Mammary epithelial cell (primary cell): ENCODE measurements at places on chromosomes 3 and 15. TPM values are rescaled to one million over a fixed set of nuclear protein-coding genes. Genes with fewer than 3 reads are reported as not detected.
A peak's percentile ranks its signal among the peaks of the same experiment; 100 is the strongest.

GRCh38 chr15:75195122-75195765 is 6.4 kb upstream of the C15orf39 start:
- DNase-seq, result no peak

GRCh38 chr3:118791246-118791645 is 243.4 kb downstream of the IGSF11 start:
- no peak for DNase-seq

DNA sequence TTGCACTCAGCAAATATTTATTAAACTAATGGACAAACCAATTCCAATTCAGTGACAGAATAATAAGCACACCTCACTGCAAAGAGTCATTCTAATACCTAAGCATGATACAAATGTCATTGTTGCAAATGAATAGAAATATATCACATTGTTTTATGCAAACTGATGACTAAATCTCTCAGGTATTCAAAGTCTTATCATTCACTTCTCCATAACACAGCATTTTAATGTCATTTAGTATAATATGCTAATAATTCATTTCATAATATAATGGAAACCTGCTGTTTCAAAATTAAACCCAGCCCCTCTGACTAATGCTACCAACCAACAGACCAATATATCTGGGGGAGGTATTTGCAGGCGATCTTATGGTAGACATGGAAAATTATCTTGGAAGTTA is 71.8 kb downstream of the FGF7 start:
- DNase-seq, result no peak

GRCh38 chr3:9198899-9199335 is 50.5 kb downstream of the SRGAP3 start:
- no peak for DNase-seq

GRCh38 chr3:65342084-65342683 is 654.4 kb upstream of the ADAMTS9 start:
- DNase-seq, result peak; percentile 13

DNA sequence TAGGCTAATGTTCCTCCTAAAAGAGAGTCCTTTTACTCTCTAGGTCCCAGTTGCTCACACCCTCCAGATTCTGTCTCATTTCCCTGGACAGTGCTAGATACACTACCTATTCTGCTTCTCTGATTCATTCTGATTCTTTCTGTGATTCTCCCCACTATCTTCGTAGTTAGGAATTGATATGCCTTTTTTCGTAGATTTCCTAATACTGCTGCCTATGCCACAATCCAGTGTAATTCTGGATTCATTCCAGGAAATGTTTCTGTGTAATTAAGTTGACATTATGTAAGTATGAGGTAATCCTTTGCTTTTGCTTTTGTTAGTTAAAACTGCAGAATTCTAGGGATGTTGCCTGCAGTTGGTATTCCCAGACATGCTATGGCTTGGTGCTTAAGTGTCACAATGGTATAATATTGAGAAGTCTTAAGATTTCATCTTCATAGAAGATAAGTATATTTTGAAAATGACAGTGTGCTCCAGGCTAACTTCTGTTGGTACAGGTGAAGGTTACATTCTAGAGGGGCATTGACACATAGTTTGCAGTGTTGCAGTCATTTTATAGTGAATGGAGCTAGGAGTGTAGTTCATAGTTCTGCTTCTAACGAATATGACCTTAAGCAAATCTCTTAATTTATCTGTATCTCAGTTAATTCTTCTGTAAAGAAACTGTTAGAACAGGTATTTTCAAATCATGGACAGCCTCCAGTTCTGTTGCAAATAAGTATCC is 54.3 kb downstream of the RIOX2 start:
- peak; percentile 40 for DNase-seq

- DNase-seq, result no peak
Measured at GRCh38 chr3:172279191-172279640, 169.0 kb downstream of the GHSR start.

- peak; percentile 46 for DNase-seq
Measured at GRCh38 chr3:27114684-27115083, 254.5 kb downstream of the NEK10 start.

DNA sequence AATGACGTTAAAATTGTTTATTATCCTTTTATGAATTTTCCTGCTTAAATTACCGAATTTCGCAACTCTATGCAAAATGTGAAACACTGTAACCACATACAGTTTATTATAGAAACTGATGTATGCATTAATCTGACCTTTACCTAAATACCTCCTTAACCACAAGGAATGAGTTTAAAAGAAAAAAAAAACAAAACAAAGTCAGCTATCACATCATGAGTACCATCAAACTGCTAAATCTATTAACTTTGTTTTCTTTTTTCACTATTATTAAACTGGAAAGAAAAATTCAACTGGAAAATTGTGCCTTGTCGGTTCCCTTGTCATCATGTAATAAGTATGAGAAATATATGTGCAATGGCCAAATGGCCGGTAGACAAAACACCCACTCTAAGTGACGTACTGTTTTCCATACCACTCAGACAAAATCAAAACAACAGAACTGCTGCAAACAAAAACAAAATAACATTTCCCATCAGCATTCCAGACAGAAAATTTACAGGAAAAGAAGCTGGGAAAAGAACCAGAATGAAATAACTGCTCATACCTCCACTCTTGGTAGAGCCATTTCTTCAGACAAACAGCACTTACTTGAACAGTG is 415.3 kb downstream of the FOXP1 start:
- DNase-seq, result peak; percentile 9

DNA sequence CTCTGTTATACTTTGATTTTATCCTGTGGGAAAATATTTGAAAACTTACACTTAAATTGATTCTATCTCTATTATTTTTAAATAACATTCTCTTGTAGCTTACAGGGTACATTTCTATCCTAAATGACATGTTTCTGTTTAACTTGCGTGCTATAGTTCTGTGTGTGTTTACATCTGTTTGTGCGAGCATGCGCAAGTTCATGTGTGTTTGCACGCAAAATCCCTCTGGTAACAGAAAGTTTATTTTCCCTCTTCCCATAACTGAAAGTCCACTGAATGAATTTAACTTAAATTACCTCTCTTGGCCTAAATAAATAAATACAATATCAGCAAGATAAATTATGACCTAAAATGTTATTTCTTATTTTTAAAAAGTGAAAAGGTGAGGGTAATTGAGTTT is 117.3 kb upstream of the NEO1 start:
- DNase-seq, result no peak

DNA sequence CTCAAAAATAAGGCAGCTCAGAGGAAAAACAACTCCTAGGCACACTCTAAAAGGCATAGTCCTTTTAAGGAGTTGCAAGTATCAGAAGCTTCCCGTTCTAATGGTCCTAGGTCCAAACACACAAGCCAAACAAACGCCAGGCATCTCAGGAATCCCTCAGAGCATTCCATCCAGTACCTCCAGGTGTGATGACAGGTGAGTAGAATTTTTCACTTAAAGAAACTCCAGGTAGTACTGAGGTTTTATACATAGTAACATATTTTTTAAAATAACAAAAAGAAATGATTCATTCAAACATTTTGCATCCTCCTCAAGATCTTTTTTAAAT is 1092.3 kb downstream of the TUSC7 start:
- no peak for DNase-seq

DNA sequence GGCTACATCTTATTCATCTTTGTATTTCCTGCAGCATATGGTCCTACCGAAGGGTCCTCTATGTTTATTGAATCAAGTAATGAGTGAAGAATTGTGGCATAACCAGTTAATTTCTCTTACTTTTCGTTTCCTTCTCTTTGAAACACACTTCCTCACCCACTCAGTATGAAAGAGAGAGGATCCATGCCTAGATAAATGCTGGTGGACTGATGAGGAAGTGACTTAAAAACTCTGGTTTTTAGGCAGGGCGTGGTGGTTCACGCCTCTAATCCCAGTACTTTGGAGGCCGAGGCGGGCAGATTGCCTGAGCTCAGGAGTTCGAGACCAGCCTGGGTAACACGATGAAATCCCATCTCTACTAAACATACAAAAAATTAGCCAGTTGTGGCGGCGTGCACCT is 2.2 kb upstream of the MB21D2 start:
- DNase-seq, result no peak

- DNase-seq, result no peak
Measured at GRCh38 chr3:150779402-150779858, 16.5 kb upstream of the SIAH2 start.

- DNase-seq, result no peak
Measured at GRCh38 chr3:161343986-161344385, 27.3 kb downstream of the SPTSSB start.

GRCh38 chr3:136862617-136863322 is 762 bp downstream of the NCK1 start:
- peak; percentile 77 for DNase-seq

DNA sequence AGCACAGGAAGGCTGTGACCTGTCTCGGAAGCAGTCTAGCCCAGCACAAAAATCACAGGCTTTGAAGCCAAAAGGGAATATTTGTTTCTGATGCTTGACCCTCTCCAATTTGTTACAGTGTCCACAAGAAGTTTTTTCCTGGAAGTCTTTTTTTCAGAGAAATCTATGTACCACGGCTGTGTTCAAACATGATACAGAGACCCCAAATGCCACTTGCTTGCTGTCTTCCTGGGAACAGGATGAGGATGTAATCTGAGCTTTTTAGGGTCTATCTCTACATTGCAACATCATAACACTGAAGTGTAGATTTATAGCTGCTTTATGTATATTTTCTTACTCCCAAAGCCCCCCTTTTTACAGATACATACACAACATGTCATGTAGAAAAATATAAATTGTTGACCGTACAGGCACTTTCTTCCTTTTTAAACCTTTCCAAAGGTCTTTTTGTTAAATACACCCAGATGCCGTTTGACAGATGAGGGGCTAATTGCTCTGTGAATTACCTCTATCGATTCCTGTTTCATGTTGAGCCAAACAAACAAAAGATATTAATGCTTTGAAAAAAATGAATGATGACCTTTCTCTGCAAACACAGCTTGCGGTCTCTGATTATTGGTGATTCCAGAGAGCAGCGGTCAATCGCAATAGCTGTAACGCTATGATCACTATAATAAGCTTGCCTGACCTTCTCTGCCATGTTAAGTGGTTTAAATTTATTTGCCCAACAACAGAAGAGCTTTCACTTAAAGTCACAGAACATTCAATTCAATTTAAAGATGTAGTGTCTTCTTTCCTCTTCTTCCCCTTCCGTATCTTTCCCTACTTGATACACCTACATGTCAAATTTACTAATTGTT is 875.9 kb upstream of the NR2F2 start:
- no peak for DNase-seq

DNA sequence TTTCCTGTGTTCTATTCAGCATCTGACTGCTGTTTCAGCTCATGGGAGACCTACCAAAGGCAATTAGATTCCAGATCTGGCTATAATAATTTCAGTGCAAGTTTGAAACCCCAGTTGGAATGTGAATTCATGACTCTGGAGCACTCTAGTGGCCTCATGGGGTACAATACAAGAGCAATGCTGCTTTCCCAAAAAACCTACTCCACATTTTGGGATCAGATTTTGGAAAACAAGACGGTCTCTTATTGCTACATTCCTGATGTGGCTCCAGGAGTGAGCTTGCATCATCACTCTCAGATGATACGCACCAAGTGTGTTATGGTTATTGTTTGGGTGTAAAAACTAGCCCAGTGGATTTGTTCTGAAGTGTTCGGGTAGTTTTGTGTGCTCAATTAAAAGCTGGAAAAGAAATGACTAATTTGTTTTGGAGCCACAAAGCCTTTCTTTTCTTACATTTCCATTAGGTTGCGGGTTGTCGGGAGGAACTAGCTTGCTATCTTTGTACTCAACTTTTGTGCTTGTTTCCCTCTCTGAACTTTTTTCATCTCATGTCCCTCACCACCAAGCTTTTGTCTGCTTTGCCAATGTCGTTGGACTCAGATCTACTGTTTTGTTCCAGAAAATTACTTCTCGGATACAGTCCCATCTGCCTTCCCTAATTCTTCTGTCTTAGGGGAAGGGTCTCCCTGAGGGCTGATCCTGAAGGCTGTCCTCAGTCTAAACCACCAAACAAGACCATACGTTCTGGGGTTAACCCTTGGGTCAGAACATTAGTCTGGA is 272.1 kb downstream of the BBX start:
- DNase-seq, result no peak

DNA sequence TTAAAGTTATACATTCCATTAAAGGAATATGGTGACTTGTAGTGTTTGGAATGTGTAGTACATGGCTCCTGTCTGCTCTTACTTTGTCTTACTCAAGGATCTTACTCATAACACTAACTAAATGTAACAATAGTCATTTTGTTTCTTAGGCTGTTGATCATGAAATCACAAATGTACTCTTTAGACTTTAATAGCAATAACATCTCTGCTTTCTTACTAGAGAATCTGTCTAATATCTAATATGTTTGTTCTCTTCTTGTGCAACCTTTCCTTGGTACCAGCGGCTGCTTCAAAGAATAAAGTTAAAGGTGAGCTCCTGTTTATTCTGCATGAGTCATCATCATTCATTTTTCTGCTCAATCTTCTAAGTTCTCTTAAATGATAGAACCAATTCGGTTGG is 767.5 kb downstream of the CADM2 start:
- DNase-seq, result peak; percentile 82

DNA sequence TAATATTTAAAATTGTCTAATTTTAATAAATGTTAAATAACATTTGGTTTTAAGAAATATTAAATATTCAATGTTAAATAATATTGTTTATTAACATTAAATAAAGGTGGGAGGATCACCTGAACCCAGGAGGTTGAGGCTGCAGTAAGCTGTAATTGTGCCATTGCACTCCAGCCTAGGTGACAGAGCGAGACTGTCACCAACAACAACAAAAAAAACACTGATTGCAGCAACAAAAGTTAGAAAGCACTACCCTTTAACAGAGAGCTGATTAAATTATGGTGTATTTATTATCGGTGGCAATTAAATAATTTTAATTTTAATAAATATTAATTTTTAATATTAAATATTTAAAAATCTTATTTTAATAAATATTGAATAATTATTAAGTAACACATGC is 152.1 kb downstream of the ATG7 start:
- DNase-seq, result no peak

Gene PRR23C
- not detected for total RNA-seq

Gene CADPS
- not detected for total RNA-seq

Gene ZNF662
- 0.47 and 0.64 TPM in 2 replicates for total RNA-seq

Gene GOLGA6A
- not detected for total RNA-seq

Gene ZNF860
- total RNA-seq, result 3.2 and 3.4 TPM in 2 replicates

Gene GOLGA8K
- 0.50 TPM for total RNA-seq

Gene SLC15A2
- total RNA-seq, result 1.3 TPM

Gene ADGRG7
- 0.17 TPM for total RNA-seq

Gene PPIB
- 360 TPM for total RNA-seq

Gene GABRB3
- total RNA-seq, result 1.7 TPM

Gene RASGRP1
- under 0.01 TPM for total RNA-seq

Gene CLDN11
- total RNA-seq, result 0.21 TPM in 1 of 2 replicates, not detected in the other

Gene PTX3
- 1.7 and 10.4 TPM in 2 replicates for total RNA-seq

Gene LOXL1
- total RNA-seq, result 2.3 and 5.0 TPM in 2 replicates

Gene SLC6A20
- total RNA-seq, result not detected in 2 replicates
